ENCODE measurements at places on chromosomes 1 and 21.

GRCh38 chr1:84883286-84883685 lies 9.7 kb downstream of the LPAR3 start:
- no peak for DNase-seq

DNA sequence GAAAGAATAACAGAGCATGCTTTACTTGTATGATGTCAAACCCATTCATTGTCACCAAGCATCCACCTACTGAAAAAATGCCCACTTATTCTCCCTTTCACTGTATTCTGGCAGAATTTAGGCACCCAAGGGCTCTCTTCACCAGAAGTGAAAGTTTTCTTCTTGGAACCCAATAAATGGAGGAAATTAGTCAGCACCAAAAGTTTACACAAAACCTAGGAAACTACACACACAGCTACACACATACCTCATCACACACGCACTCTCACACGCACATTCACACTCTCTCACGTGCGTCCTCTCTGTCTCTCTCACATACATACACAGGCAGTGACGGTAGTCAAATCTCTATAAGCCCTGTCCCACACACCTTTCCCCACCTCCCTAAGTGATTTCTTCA lies 37.6 kb downstream of the MCOLN2 start:
- DNase-seq = no peak

GRCh38 chr1:54215523-54215922 lies 15.6 kb downstream of the MRPL37 start:
- no peak for DNase-seq

GRCh38 chr1:52551507-52552235 lies 1.2 kb downstream of the TUT4 start:
- DNase-seq = no peak

GRCh38 chr1:119374208-119374874 lies 5.8 kb downstream of the HAO2 start:
- DNase-seq = no peak

GRCh38 chr21:41802684-41803083 lies 35.8 kb upstream of the RIPK4 start:
- DNase-seq = no peak

DNA sequence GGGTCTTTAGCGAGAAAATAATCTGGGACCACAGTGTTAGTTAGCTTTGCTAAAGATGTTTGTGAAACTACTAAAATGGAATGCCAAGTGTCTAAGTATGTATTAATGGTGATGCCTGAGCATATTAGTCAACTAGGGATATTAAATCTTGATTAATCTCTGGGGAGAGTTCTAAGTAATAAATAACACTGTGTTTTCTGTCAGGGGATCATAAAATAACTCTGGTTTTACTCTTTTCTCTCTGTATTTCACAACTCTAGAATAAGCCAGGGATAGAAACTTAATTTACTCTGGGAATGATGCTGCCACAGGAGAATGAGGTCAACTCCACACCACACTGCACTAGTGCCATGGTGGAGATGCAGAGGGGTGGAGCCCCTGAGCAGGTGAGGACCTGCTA lies 399.2 kb downstream of the PTBP2 start:
- no peak for DNase-seq

DNA sequence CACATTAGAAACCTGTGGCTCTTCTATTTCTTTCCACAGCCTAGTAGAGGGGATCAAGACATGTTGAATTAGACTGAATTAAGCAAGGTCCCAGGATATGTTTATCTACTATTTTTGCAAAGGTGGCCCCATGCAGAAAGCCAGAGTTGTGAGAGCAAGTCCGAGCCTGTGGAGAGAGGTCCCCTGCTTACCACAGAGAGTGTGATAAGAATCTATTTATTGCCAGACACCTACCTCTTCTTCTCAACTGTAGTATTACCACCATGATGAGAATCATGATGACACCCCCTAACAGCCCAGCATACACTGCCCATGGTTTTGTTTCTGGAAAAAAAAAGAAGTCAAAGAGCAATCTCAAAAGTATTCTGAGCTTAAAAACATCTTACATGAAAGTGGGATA lies 23.0 kb downstream of the SLAMF1 start:
- DNase-seq = no peak

DNA sequence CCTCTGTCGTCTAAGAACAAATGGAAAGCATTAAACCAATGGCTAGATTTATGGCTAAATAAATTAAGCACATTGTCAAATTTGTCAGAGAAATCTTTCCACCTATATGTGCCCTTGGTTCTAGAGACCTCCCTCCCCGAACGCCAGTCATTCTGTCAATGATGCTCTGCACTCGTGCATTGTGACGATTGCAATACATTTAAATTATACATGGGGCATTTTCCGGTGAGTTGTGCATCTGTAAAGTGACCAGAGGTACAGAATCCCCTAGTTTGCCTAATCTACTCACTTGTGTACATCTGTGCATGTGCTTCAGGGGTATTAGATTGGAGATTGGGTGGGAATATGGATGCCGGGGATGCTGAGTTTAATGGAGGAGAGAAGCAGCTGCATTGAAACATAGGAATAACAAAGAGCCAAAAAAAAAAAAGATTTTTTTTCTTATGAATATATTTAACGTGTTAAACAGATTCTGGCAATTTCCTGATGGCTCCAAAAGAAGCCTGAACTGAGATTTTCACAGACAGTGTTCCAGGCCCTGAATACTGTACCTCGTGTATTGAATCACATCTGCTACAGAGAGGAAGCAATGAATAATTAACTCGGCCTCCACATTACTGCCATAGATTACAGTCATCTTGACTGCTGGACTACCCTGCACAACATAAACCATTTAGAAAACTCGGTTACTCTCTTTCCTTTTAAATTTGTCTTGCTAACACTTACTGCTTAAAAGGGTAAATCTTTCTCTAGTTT lies 149.0 kb upstream of the C1orf87 start:
- no peak for DNase-seq

DNA sequence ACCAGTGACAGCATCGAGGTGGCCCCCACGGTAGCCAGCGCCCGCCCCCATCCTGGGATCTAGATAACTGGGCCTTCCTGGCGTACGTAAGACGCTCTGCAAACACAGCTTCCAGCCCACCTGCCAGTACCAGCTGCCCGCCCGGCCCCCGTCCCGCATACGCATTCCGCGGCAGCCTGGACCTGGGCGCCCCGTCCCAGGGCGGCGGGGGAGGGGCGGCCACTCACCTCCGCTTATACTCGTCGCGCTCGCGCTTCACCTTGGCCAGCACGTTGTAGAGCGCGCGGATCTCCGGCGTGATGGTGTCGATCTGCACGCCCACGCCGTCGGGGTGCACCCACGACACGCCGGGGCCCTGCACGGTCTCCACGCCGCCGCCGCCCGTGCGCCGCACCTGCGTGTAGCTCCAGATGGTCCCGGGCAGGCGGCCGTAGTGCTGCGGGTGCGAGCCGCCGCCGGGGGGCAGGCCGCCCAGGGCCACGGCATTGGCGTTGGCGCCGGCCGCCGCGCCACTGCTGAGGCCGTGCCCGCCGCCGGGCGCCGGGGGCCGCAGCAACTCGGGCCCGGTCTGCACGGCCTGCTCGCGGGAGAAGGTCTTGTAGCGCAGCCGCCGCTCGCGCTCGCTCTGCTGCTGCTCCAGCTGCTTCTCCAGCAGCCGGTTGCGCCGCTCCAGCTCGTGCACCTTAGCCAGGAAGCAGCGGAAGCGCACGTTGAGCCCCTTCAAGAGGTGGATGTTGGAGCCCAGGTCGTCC lies 859 bp downstream of the IFFO2 start:
- DNase-seq = no peak
